Suppressor macrophage (primary cell): ENCODE measurements at places on chromosomes 4 and X.

DNA sequence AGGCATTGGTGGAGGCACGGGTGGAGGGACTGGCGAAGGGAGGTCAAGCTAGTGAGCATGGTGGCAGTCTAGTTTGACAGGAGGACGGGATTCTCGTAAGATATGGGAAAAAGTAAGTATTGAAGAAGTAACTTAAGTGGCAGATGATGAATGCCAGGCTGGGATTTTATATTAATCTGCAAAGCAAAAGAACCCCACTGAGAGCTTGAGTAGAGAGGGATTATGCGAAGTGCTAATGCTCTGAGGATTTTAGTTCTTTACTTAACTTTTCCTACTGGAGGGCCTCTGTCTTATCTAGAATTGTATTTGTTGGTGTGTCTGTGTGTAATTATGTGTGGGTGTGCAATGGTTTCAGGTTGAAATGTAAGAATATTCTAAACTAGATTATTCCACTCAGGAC, 327.9 kb downstream of the FAT4 start:
- no peak for DNase-seq

- DNase-seq: no peak
Measured at GRCh38 chr4:78622253-78622979, 70.8 kb downstream of the ANXA3 start.

GRCh38 chrX:47217121-47217851, 1.2 kb upstream of the CDK16 start:
- peak; percentile 62 for DNase-seq

DNA sequence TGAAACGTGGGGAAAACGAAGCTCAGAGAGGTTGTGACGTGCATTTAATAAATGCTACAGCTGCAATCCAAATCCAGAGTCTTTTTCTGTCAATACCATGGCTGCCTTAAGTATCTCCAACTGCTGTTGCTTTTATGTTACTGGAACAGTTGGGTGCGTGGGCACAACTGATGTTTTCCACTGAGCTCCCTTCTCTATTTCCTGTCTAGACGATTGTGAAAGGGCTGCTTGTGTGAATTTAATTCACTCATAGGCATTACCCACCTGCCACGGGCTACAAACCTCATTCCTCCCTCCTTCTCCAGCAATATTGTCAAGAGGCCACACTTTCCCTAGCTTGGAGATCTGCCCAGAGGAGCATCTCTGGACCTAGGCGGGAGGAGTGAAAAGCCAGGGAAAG, 526.0 kb downstream of the MID1IP1 start:
- no peak for DNase-seq

GRCh38 chr4:11543706-11544105, 115.0 kb upstream of the HS3ST1 start:
- peak; percentile 84 for DNase-seq

- no peak for DNase-seq
Measured at GRCh38 chr4:96260064-96260682, 420.3 kb downstream of the PDHA2 start.

GRCh38 chrX:13418126-13419097, 98.6 kb upstream of the ATXN3L start:
- DNase-seq: no peak

GRCh38 chrX:72078411-72078810, 53.3 kb downstream of the RTL5 start:
- DNase-seq: no peak

- DNase-seq: no peak
Measured at GRCh38 chr4:41795796-41796385, 47.4 kb upstream of the PHOX2B start.

GRCh38 chrX:13433298-13433605, 113.4 kb upstream of the ATXN3L start:
- DNase-seq: no peak

DNA sequence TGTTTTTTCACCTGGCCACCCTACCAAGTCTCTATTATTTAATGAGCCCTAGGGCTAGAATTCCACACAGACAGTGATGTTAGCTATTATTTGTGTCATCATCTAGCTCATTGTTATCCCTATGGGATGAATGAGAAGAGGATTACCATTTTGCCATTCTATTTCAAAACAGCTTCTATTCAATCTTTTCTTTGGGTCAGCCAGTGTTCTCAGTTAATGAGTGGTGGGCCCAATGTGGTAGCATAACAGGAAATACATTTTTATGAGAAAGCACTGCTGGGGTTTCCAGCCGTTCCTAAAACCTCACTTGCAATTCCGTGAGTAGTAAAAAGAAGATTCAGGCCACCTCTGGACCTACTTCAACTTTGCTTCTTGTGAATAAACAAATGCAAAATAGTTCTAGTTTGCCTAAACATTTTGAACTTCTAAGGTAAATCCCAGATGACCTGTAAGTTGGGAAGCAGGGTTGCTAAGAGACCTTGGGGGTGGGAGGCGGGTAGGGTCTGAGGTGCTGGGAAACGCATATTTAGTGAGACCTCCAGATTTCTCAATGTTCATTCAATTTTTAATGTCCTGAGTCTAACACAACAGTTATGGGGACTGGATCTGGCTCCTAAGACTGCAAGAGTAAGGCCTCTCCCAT, 24.8 kb upstream of the CYP2U1 start:
- DNase-seq: no peak

DNA sequence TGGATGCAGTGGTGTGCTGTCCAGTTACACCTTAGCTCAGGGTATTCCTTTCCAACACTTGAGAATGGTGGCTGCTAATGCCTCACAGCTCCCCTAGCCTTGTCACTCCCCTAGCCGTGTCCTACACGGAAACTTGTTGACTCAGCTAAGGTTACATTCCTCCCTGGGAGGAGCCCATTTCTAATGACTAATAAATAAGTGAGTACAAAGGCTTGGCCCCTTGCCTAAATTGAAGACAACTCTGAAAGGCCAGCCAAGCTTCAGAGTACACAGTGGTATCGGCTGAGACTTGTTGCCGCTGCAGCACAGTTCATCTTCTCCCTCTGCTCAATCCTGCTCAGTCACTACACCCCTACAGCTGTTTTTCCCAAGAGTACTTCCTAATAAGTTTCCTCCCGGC, 21.2 kb upstream of the SLC25A31 start:
- DNase-seq: no peak

DNA sequence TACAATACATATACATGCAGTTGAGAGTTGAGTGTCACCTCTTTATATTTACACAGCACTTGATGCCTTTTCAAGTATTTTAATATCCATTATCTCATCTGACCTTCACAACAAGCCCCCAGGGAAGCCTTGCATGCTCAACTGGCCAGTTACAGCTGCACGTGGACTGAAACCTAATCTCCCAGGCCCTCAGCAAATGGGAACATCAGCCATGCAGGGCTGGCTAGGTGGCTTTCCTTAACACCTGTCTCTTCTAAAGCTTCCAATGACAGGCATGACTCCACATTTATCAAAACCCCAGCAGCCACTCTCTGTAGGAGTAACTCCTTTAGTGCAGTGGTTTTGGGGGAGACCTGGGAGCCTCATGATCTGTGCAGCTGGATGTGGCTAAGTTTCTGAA, 56.4 kb downstream of the PHKA2 start:
- DNase-seq: no peak

- DNase-seq: no peak
Measured at GRCh38 chr4:183858011-183858615, 47.0 kb upstream of the STOX2 start.
